AG10803 (cell line): ENCODE measurements at places on chromosomes 2 and 18.

- no peak for DNase-seq
Measured at GRCh38 chr18:77119851-77120491, 12.6 kb downstream of the MBP start.

DNA sequence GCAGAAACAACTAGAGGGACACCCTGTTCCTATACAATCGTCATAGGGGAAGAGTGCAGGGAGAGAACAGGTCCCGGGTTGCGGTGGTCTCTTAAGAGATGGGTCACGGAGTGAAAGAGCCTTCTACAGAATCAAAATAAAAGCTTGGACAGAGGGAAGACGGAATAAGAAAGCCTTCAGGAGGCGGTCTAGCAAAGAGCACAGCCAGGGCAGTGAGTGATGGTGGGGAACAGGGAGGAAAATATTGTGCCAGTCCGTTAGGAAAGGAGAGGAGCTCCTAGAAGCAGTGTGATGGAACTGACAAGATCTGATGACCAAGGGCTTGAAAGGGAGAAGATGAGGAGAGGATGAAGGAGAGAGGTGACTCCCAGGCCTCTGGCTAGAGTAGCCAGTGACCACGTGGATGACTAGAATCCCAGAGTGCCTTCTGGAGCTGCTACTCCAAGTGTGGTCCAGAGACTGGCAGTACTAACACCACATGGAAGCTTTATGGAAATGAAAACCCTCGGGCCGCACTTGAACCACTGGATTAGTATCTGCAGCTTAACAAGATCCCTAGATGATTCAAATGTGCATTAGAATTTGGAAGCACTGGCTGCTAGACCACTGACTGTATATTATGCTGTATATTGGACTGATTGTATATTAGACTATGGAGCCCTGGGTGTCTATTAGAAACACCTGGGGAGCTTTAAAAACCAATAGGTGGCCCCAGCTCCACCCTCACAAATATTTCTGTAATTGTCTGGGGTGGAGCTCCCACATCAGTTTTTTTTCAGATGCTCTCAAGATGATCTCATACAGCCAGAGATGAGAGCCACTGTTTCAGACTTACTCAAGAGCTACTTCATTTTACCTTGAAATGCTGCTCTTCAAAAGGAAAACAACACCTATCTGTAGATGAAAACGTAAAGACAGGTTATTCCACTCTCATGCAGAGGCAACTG, 1.1 kb upstream of the EVA1A start:
- DNase-seq, result peak; percentile 55

- DNase-seq, result peak; percentile 63
Measured at GRCh38 chr2:161273038-161273760, 35.0 kb upstream of the PSMD14 start.

- no peak for DNase-seq
Measured at GRCh38 chr2:10493075-10493633, 45.0 kb upstream of the ODC1 start.

DNA sequence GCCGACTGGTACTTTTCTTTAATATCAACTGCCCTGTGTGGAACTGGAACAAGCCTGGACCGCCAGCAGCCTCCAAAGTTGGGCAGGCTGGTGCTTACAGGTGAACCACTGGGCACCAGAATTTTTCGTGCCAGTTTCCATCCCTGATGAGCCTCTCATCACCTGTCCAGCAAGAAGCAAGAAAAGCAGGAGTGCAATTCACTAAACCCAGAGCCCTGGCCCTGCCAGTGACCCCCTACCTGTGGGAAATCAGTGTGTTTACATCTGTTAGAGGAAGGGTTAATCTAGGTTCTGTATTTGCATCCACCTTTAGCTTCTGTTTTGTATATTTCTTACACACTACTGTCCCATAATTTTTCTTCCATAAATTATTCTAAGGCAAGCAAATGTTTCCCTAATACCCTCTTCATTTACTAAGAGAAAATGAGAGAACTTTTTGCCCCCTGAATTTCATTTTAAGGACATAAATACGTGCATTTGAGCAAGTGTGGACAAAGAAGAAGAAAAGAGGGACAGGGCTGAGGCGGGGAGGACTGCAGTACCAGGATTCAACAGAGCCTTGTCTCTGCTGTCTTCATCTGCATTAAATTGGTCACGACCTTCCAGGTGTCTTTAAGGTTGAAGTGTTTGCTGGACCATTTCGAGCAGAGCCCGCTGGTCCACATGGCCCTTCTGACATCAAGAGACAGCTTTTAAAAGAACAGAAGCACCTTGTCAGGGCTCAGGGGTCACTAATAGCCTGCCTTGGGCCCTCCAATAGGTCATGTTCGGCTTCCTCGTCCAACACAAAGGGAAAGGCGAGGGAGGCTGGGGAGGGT, 763.1 kb downstream of the BCL11A start:
- no peak for DNase-seq

GRCh38 chr2:104859291-104859765, 5.4 kb downstream of the POU3F3 start:
- DNase-seq, result no peak

DNA sequence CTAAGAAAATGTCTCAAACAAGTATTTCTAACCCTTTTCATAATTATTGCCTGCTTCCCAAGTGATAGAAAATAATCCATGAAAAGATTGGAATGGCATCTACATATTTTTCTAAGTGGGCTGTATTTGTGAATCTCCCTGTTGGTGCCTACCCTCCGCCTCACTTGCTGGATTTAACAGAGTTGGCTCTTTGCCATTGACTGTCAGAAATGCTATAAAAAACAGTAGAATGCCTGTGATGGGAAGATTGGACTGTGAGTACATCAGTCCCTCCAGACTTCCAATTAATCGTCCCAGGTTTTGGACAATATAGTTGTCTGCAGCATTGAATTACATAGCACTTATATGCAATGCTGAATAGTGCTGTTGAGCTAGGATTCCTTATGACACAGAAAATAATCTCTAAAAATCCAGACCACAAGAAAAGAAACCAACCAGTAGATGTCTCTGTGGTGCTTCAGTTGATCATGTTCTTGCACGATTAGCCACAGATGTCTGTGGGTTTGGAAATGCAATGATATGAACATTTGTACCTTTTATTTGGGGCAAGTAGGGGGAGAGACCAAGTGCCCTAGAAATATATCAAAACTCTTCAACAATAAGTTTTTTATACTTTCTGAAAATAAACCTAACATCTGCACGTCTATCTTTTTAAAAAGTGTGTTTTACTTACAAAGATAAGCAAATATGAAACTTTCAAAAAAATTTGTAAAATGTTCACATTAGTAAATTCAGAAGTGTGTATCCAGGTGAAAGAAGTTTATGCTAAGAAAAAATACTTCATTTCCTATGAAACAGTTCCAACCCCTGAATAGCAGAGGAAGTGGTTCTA, 88.5 kb downstream of the DYNAP start:
- DNase-seq, result peak; percentile 81
